Peyer's patch (tissue), 4 donors: ENCODE measurements at places on chromosomes 7 and 10. TPM values are rescaled to one million over a fixed set of nuclear protein-coding genes. Genes with fewer than 3 reads are reported as not detected.

Gene ANKRD30A
- total RNA-seq, result not detected

Gene MUC12
- 11.6 TPM for total RNA-seq

Gene SMC3
- total RNA-seq, result 37.1 TPM

Gene EFCAB10
- total RNA-seq, result not detected

Gene HPSE2
- total RNA-seq, result 11.0 TPM

Gene ZNF282
- total RNA-seq, result 34.5 TPM

Gene EDRF1
- total RNA-seq, result 39.8 TPM

Gene GCK
- total RNA-seq, result not detected

Gene HOXA2
- 8.7 TPM for total RNA-seq

Gene MMD2
- not detected for total RNA-seq

Gene GNAT3
- total RNA-seq, result not detected

Gene ZNF804B
- total RNA-seq, result not detected

Gene VSIR
- 169 TPM for total RNA-seq

Gene LMBR1
- total RNA-seq, result 61.7 TPM

Gene SPAG6
- total RNA-seq, result not detected

Gene GHITM
- total RNA-seq, result 165 TPM

Gene MYL10
- total RNA-seq, result not detected

Gene SCRN1
- 7.1 TPM for total RNA-seq

Gene STK31
- 2.8 TPM for total RNA-seq

Gene PAPOLB
- not detected for total RNA-seq

Gene ATOH7
- total RNA-seq, result 0.54 TPM

Gene SPDYE16
- not detected for total RNA-seq

Gene ARMC10
- total RNA-seq, result 18.9 TPM

Gene DPYSL4
- total RNA-seq, result not detected

Gene GALNT17
- 17.3 TPM for total RNA-seq

Gene GRM3
- not detected for total RNA-seq

Gene ELAPOR2
- total RNA-seq, result 24.8 TPM

Gene TFAM
- total RNA-seq, result 16.5 TPM

Gene SRGN
- 113 TPM for total RNA-seq

Gene SLC26A4
- total RNA-seq, result not detected
